Lower lobe of right lung (tissue), 2 donors: ENCODE measurements at places on chromosomes 5 and 9. TPM values are rescaled to one million over a fixed set of nuclear protein-coding genes. Genes with fewer than 3 reads are reported as not detected.

The CDH6 gene
- 7.2 TPM for total RNA-seq

The RMRP gene
- total RNA-seq = 24,340 TPM

The OR1L8 gene
- 0.27 TPM for total RNA-seq

The PCDHGA11 gene
- total RNA-seq = 3.2 TPM

The IL7R gene
- 168 TPM for total RNA-seq

The CCDC69 gene
- 79.0 TPM for total RNA-seq

The PRRC1 gene
- total RNA-seq = 49.7 TPM
